Activated T-cell treated with anti-CD3 and anti-CD28 coated beads for 1 hour (primary cell): ENCODE measurements at places on chromosomes 6 and 20.

DNA sequence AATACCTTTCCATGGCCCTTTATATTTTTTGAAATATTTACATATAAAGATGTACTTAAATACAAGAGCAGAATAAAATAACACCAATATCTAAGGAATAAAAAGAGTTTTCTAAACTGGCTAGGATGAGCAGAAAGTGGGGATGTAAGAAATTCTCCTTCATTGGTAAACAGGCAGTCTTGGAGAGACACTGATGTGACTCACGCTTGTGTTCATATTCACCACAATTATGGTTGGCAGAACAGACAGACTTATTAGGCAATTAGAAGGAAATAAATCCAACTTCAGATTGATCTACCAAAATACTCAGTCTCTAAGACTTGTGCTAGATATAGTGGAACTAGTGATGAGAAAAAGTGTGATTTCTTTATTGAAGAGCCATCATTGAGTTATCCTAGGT lies 463.7 kb downstream of the CDC5L start:
- no peak for DNase-seq

GRCh38 chr20:4152696-4153235 lies 137.4 kb upstream of the RNF24 start:
- no peak for DNase-seq

DNA sequence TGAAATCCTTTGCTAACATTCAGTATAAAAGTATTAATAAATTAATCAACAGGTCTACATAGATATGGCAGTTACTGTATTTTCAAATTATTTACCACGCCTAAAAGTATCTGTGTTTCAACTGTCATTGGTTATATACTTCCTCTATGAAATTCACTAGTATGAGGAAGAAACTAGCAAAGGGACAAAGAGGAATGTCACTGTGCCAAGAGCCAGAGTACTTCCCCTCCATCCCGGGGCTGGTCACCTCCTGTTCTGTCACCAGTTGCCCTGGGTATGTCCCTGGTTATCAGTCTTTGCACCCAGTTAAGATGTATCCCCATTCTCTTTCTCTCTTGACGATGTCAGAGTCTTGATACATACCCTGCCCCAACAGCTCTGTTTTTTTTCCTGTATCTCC lies 476.8 kb upstream of the SOX4 start:
- DNase-seq = no peak

- DNase-seq = no peak
These were observed 256.1 kb downstream of the TBX18 start for GRCh38 chr6:84508334-84508733.

GRCh38 chr6:40916845-40917244 lies 122.2 kb downstream of the UNC5CL start:
- no peak for DNase-seq

- DNase-seq = no peak
These were observed 94.3 kb downstream of the CDC5L start for GRCh38 chr6:44481760-44482159.

DNA sequence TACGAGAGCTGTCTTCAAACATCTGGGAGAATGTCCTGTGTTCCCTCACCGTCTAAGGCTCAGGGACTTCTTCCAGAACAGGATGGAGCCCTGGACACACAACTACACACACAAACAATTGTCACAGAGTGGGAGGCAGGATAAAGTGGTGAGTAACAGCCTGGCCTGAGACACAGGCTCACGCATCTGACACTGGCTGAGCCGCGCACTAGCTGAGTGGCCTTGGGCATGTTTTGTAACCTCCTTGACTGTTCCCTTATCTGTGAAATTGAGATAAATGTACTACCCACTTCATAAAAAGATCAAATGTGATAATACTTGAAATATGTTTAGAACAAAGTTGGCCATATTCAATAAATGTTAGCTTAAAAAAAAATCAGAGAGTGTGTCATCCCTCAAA lies 132.4 kb upstream of the ARMC2 start:
- no peak for DNase-seq

DNA sequence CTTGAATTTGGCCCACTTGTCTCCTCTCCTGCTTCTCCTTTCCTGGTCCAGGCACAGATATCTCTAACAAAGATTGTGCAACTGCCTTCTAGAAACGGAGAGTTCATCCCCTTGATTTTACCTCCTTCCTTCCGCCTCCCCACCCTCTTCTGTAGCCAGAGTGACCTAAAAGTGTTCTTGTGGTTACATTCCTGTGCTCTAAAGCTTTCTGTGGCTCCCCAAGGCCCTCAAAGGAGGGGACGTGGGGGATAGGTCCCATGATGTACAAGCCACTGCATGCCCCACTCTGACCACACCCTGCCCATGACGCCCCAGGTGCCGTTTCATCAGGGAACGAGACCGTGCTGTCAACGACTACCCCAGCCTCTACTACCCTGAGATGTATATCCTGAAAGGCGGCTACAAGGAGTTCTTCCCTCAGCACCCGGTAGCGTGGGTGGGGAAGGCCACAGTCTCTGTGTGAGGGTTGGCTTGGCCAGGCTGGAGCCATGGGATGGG lies 8.2 kb downstream of the CDC25B start:
- DNase-seq = no peak

DNA sequence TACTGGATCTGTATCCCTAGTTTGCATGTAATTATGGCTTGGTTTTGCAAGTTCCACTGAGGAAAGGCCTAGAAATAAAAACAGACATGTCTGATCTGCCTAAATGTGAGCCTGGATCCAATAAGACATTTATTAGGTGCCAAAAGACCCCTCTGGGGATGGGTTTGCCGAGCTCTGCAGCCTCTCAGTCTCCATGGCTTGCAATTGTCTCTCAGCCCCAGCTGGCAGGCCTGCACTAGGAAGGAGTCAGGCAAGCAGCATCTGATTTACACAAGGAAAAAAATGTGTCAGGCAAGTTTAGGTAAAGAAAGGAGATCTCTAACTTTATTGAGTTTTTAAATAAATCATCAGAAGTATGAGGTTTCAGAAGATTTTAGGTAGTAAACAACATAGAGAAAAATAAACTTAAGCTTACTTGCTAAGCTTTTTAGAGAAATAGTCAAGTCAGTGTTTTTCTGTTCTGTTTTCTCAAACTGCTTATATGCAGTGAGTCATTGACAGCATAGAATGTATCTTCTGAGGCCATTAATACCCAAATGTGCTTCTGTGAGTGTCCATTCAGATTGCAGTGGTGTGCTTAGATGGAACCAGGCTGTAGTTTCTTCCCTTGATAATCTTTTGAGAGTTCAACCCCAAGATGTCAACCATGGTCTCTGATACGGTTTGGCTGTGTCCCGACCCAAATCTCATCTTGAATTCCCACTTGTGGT lies 121.0 kb downstream of the FHL5 start:
- DNase-seq = no peak

DNA sequence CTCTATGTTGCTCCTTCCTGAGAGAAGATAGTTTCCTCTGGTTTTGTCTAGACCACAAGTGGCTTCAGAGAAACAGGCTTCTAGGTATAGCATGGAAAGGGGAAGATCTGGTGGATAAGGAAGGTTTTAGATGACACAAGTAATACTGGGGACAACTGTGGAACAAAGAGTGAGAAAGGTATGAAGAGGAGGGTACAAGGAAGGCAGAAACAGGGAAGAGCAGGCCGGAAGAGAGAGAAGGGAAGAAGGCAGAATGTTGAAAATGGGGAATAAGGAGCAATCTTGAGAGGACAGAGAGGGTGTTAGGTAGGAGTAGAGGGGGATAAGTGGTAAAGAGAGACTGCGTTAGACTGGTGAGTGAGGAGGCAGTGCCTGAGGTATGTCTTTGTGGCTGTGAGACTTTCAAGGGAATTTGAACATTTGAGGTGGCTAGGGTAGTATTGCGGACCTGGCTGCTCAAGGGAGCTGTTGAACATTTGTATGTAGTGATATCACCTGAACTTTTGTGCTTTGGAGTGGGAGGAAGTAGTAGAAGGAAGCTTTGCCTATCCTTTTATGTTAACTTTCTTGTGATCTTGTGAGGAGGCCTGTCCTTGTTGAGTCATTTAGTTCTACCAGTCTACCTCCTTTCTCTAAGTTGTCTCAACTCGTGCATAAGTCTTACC lies 69.5 kb downstream of the FOXO3 start:
- no peak for DNase-seq

DNA sequence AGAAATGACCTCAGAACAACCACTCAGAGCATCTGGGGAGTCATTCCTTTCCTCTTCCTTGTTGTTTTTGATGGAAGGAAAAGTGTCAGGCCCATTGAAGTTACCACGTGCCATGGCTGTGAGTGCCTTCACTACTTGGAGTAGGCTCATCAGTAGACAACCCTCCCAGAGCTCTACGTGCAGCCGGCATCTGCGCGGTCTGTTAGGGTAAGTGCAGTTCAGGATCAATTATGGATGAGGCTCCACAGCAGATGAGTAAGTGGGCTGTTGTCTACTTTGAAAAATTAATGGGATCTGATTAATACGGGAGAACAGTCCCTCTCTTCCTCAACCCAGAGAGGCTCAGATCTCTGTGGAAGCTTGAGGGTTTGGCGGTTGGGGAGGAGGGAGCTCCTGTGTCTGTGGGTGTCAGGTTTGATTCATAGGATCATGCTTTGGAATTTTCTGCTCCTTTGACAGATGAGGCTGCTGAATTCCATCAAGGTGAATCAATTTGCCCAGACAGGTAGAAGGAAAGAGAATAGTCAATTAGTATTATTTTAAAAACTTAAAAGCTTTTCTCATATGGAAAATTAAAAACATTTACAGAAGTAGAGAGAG lies 93.8 kb upstream of the TOX2 start:
- DNase-seq = no peak

DNA sequence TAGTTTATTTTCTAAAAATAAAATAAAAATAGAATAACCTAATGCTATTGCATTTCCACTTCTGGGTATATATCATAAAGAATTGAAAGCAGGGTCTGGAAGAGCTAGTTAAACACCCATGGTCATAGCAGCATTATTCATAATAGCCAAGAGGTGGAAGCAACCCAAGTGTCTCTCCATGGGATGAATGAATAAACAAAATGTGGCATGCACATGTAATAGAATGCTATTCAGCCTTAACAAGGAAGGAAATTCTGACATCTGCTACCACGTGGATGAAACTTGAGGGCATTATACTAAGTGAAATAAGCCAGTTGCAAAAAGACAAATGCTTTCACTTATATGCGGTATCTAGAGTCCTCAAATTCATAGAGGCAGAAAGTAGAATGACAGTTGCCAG lies 130.8 kb downstream of the TIAM2 start:
- no peak for DNase-seq

GRCh38 chr20:8967641-8968245 lies 101.1 kb upstream of the PLCB4 start:
- no peak for DNase-seq

GRCh38 chr20:5841522-5841921 lies 91.3 kb downstream of the SHLD1 start:
- no peak for DNase-seq

- DNase-seq = no peak
These were observed 44.2 kb upstream of the RNF146 start for GRCh38 chr6:127222418-127222817.

- DNase-seq = no peak
These were observed 192.3 kb upstream of the THBS2 start for GRCh38 chr6:169445661-169446581.

- no peak for DNase-seq
These were observed 258.5 kb downstream of the KHDC1L start for GRCh38 chr6:72966628-72967280.

DNA sequence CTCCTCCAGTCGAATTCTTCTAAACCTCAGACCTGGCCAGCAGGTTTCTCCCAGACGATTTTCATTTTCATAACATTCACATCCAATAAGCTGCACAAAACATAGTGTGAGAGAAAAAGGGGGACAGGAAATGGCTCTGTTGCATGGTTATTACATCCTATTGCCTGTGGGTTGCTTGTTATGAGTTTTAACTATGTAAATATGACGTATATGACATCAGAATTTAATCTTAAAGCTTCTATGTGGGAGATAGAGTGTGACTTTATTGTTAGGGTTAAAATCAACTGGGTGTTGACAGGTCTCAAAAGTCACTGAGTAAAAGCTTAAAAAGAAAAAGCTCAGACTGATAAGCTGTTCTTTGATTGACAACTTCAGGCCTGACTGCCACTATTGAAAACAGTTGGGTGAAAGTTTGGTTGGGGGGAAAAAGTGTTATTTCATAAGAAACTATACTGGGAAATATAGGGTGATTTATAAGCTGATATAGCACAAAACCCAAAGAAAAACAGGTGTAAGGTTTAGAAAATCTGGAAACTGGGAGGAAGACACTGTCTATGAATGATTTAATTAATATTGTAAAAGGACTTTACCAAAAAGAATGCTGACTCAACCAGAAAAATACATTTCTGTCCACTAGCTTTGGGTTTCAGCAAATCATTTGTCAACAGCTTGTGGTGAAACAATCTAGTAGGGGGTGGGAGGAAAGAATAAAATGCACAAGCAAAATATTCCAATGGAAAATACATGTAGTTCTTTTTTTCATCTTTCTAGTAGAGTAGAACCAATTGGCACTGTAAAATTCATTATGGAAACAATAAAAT lies 134.1 kb upstream of the CEP162 start:
- no peak for DNase-seq

- DNase-seq = no peak
These were observed 57.4 kb upstream of the CEP85L start for GRCh38 chr6:118708744-118709143.

- DNase-seq = no peak
These were observed 5.1 kb downstream of the KIAA1755 start for GRCh38 chr20:38255393-38255792.

DNA sequence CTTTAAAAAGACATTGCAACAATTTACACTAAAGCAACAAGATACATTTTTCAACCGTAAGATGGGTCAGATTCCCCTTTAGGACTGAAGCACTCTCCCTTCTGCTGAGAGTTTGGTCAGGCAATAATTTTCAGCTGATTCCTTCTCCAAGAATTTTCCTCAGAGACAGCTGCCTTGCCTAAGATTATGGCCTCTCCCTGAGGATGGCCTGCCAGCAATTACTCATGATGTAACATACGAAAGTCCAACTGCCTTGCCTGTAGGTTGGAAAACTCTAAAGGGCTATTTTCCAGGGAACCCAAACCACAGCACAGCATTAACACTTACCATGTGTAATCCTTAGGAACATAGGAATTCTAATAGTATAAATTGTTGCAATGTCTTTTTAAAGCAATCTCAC lies 229.1 kb upstream of the FLRT3 start:
- no peak for DNase-seq

GRCh38 chr6:75581231-75581630 lies 20.4 kb upstream of the SENP6 start:
- no peak for DNase-seq

- no peak for DNase-seq
These were observed 20.2 kb downstream of the GFOD1 start for GRCh38 chr6:13467216-13467600.

GRCh38 chr6:18136260-18136659 lies 13.8 kb upstream of the NHLRC1 start:
- no peak for DNase-seq

- DNase-seq = no peak
These were observed 19.7 kb downstream of the CGA start for GRCh38 chr6:87075168-87075567.

GRCh38 chr20:59007665-59008511 lies 834 bp upstream of the CTSZ start:
- DNase-seq = no peak

- DNase-seq = no peak
These were observed 25.1 kb downstream of the PIGT start for GRCh38 chr20:45440891-45441685.
